ENCODE measurements at places on chromosomes 5 and 9.

DNA sequence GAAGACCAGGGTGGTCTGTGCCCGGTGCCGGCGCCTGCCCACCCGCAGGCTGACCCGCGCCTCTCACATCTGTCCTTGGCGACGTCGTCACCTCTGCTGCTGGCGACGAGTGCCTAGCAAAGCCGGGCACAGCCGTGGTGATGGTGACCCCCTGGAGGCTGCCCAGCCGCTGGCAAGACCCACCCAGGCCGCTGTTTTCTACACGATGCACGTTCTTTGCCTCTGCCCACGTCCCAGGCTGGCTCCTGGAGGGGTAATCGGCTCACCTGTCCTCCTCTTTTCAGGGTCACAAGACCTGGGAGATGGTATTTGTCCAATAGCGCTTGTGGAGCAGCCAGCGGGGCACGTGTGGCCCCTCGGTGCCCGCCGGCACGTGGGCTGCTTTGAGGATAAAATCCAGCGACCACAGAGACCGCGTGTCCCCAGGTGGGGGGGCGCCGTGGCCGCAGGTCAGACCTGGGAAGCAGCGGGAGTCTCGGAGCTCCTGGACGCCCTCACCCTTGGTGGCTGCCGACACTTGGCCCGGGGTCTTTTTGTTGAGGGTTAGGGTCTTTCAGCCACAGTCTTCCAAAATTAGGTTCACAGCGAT is 29.5 kb downstream of the SLC9A3 start:
- no peak for DNase-seq

- no peak for DNase-seq
These were observed 64.7 kb downstream of the GABBR2 start for GRCh38 chr9:98644011-98644410.

- peak; percentile 54 for DNase-seq
These were observed 38.0 kb downstream of the HABP4 start for GRCh38 chr9:96487949-96488348.

DNA sequence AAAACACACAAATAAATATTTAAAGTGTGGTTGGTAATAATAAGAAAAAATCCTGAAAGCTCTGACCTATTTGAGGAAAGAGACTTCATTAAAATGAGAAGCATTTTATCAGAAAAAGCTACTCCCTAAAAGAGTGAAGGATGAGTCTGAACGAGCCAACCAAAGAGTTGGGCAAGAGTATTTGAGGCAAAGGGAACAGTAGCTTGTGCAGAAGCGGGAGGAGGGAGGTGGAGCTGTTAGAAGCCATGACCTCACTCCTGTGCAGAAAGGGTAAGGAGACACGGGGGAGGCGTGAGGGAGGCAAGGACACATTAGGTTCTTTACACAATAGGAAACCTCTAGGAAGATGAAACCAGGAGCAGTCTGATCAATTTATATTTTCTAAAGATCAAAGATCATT is 29.4 kb downstream of the SH3RF2 start:
- no peak for DNase-seq

GRCh38 chr5:15249152-15249551 is 250.8 kb upstream of the FBXL7 start:
- DNase-seq, result peak; percentile 64

DNA sequence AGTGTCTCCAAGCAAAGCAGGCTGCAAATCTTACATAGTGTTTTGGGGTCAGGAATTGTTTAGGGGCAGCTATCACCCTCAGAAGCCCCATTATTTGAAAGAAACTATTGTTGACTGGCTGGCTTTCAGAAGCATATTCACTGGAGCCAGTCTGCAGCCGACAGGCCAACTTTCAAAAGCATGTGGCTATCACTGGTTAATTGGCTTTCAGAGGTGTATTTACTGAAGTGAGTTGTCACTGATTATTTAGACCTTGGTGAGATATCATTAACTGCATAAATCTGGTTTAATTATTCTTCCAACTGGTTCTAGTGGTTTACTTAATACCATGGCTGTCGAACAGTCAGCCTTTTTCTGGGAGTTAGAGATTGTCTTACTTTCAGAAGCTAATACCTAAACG is 247.0 kb downstream of the CWC27 start:
- DNase-seq, result no peak

DNA sequence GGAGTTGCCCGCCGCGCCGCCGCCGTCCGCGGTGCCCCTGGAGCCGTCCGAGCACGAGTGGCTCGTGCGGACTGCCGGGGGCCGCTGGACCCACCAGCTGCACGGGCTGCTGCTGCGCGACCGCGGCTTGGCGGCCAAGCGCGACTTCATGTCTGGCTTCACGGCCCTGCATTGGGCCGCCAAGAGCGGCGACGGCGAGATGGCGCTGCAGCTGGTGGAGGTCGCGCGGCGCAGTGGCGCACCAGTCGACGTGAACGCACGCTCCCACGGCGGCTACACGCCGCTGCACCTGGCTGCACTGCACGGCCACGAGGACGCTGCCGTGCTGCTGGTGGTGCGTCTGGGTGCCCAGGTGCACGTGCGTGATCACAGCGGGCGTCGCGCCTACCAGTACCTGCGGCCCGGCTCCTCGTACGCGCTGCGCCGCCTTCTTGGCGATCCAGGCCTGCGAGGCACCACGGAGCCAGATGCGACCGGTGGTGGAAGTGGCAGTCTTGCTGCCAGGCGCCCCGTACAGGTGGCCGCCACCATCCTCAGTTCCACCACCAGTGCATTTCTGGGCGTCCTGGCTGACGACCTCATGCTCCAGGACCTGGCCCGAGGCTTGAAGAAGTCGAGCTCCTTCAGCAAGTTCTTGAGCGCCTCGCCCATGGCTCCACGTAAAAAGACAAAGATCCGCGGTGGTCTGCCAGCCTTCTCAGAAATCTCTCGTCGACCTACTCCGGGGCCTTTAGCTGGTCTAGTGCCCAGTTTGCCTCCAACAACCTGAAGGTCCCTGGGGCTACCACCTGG is 1.6 kb downstream of the SOWAHA start:
- DNase-seq, result no peak

GRCh38 chr5:52262844-52263243 is 524.9 kb upstream of the ITGA1 start:
- no peak for DNase-seq
